ENCODE measurements at places on chromosomes 6 and 20. TPM values are rescaled to one million over a fixed set of nuclear protein-coding genes. Genes with fewer than 3 reads are reported as not detected.

GRCh38 chr6:47371139-47371869, 61.6 kb upstream of the TNFRSF21 start:
- no peak for DNase-seq

Gene ANKEF1
- total RNA-seq, result 2.8 TPM

Gene GFOD1
- 30.6 TPM for total RNA-seq

Gene TMEM217
- total RNA-seq, result 1.4 TPM

GRCh38 chr6:39086294-39086693, 28.7 kb downstream of the SAYSD1 start:
- no peak for DNase-seq

Gene RNF39
- not detected for total RNA-seq

DNA sequence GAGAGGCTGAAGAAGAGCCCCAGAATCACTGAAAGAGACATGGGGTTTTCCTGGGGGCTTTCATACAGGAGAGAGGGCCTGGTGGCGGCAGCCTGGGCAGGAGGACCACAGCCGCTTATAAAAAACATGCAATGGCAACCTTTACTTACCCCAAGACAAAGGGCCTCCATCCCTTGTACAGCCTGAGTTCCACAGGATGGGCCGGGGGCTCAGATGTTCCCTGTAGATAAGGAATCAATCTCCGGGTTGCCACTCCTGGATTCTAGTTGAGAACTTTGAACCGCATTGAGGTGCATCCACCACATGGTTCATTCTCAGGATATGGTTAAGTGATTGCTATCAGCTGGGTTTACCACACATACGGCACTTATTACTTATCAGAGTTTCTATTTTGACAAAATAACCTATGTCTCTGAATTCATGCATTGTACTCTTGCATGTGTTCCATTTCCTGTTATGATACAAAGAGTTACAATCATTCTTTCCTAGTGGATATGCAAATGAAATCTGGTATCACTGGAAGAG, 677.6 kb downstream of the KIF16B start:
- no peak for DNase-seq

Gene PFDN4
- total RNA-seq, result 85.9 TPM
